ENCODE measurements at places on chromosomes 1 and 21.

GRCh38 chr1:196393742-196394141, 214.5 kb downstream of the KCNT2 start:
- no peak for DNase-seq

- no peak for DNase-seq
Measured at GRCh38 chr1:187862506-187862905, 1033.8 kb downstream of the PLA2G4A start.

GRCh38 chr1:154578058-154578418, 10.5 kb downstream of the CHRNB2 start:
- DNase-seq = no peak

DNA sequence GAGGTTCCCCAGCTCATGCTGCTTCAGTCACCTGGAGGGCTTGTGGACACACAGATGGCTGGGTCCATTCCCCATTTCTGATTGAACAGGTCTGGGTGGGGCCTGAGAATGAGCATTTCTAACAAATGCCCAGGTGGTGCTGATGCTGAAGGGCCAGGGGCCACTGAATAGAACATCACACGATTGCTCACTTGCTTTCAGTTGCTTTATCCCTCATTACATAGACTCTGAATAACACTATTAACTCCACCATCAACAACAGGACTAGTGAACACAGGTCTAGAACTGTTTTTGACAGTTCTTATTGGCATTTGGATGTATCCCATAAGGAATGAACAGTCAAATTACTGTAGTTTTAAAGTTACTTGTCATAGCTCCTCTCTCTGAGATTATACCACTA, 12.1 kb downstream of the TRAPPC10 start:
- no peak for DNase-seq

DNA sequence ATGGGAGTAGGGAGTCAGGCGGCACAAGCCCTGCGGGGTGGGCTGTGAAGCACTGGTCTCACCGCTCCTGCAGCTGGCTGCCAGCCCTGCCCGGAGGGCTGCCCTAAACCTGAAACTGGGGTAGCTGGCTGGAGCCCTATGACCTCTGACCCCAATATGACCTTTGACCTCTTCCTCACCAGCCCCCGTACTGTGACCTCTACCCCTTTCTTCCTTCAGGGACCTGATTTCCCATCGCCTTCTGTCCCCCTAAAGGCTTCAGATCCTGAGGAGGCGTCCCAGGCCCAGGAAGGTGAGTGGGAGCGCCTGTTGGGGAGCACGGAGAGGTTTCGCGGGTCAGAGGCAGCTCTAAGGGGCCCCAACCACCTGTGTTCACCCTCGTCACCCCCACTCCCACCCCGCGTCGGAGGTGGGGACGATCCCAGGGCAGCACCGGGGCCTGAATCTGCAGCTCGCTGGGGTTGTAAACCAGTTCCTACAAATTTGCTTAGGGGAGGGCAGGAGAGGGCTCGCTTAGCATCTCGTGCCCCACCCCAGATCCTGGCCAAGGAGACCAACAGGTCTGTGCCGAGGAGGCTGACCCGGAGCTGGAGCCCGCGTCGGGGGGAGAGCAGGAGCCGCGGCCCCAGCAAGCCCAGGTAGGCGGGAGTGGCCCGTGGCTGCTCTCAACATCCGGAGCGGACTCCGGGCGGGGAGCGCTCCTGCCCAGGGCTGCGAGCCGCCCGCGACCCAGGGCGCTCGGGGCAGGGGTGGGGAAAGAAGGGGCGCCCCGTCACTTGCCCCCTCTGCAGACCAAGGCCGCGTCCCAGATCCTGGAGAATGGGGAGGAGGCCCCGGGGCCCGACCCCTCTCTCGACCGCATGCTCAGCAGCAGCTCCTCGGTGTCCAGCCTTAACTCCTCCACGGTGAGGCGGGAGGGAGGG, 7.3 kb downstream of the SYTL1 start:
- DNase-seq = peak; percentile 43

Data from CD4-positive, alpha-beta T cell treated with Interleukin-17A for 1 hour (primary cell).